ENCODE measurements at places on chromosomes 5 and 9. TPM values are rescaled to one million over a fixed set of nuclear protein-coding genes. Genes with fewer than 3 reads are reported as not detected.

DNA sequence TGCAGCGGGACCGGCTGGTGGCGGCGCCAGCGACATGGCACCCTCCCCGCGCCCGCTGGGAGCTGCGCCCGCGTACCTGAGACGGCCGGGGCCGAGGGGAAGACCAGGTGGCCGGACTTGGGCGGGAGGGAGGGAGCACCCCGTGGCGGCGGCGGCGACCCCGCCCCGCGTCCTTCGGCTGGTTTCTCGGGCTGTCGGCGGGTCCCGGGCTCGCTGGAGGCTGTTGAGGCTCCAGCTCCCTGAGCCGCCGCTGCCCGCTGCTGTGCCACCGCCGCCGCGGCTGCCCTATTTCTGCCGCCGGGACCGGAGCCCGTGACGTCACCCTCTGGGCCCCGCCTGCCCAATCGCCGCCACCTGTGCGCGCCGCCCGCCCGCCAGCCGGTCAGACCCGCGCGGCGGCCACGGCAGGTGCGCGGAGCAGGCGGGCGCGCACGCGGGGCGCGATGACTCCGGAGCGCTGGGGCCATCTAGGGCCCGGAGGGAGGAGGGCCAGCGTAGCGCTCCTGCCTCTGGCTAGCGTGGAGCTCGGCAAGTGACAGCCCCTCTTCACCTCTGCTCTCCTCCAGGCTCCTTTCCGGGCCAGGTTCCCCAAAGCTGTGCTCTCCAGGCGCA lies at the start of gene FSTL4:
TSS of gene FSTL4 (minus strand) at position 293 of the 612 bp plus-strand sequence.
- no peak for DNase-seq

DNA sequence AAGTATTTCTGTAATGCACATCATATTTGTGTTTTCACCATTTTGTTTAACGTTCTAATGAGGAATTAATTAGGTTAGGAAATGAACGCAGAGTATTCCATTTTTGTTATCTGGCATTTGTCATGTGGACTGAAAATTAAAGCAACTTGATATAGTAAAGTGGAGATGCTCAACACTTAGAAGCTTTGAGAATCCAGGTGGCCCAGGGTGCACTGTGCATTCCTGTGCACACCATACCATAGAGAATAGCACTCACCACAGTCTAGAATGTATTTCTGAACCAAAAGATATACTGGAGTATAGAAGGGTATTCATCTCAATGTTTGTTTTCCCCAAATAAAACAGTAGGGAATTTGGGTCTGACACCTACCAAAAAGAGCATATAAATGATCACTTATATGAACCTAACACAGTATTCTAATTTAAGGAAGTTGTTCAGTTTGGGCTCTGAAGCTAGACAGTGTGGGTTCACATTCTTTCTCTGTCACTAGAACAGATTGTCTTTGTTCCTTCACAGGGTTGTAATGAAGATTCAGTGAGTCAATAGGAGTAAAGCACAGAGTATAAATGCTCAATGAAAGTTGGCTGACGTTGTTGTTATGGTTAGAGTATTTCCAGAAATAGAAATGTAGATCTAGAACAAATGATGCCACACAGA lies 125.6 kb upstream of the DMRT1 start:
- DNase-seq = no peak

DNA sequence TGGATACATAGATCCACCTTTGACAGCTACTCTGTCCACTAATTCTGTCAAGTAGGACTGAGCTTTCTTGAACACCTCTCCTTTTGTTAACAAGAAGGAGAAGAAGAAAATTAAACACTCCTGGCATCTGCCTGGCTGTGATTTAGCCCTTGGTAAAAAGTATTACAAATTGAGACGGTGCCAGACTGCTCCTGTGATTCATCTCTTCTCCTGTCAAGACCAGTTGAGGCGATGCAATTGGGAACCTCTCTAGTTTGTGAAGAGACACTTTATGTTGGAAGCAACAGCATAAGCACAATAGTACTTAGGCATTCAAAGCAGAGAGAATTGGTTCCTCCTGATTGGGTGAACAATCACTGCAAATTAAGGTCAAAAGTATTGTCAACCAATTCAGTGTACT lies 72.7 kb downstream of the GHR start:
- DNase-seq = no peak

- no peak for DNase-seq
These were observed 25.9 kb downstream of the KIF2A start for GRCh38 chr5:62331921-62332320.

DNA sequence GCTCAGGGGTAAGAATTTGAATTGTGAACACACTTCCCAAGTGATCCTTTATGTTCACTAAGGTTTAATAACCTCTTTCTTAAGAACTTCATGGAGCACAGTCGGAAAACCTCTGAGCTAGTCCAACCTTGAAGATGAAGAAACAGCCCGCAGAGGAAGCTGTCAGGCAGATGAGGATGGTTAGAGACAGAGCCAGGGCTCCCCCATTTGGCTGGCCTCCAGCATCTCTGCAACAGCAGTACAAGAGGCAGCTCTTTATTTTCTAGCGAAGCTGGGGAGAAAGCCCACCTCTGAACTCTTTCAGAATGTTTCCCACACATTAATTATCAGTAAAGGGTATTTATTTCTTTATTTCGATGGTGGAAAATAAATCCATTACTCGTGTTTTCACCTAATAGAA lies 350.8 kb downstream of the DMRT2 start:
- DNase-seq = no peak

DNA sequence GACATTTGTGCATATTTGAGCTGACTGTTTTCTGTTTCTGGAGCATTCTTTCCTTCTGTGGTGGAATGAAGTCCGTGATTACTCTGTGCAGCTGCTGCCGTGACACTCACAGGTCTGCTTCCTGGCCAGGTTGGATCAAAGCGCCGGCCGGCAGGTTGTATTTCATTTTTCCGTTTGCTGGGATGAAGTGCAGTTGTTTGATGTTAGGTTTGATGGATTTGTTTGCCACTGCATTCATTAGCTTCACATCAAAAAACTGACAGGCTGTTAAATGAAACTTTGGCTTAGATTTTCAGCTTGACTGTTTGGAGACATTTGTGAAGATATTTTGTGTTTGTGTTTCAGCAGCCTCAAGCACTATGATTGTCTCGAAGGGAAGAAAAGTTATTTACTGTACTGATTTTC lies 140.1 kb downstream of the KDM4C start:
- no peak for DNase-seq

- DNase-seq = no peak
These were observed 133.0 kb downstream of the ZSWIM6 start for GRCh38 chr5:61465066-61465465.

DNA sequence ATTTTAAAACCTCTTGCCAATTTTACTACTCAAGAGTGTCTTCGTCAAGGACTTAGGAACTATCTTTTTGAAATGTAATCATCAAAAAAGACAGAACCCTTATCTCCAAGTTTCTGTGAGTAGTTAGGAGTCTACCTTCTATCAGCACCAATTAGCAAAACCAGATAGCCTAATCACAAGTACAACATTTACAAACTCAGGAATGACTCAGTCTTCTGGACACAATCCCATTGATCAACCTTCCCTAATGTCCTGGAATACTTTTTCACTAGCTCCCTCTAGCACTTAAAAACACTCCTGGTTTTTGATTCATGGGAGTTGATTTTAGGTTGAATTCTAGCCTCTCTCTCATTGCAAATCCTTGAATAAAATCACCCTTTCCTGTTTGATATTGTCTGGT lies 680.7 kb downstream of the PRR16 start:
- DNase-seq = no peak

GRCh38 chr5:160961761-160962160 lies 109.8 kb upstream of the ATP10B start:
- no peak for DNase-seq

- no peak for DNase-seq
These were observed 140.3 kb downstream of the LHFPL2 start for GRCh38 chr5:78508186-78508765.

DNA sequence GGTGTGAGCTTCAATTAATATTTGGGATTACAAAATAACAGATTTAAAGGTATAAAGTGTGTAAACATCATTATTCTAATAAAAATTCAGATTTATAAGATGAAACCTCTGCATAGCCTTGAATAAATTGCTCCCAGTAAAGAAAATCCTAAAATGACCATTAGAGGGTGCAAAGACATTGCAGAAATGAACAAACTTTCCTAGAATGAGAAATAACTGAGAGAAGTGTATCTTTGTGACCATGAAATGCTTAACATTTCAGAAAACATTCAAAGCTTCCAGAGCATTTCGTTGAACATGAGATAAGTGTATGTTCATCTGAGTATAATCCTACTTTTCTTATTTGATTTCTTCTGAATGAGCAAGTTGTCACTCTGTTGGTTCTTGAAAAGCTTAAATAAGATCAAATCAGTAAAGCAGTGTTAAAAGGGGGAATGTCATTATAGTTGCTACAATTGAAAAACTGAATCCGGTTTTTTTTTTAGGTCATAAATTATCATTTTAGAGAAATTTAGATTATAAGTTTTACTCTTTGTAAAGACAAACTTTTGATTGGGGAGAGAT lies 24.7 kb upstream of the NUDT12 start:
- DNase-seq = no peak

The FAM221B gene
- total RNA-seq = not detected

The TIMD4 gene
- total RNA-seq = 0.32 TPM

The OMD gene
- 18.9 TPM for total RNA-seq

The SLC27A6 gene
- total RNA-seq = 56.5 TPM

The HBEGF gene
- total RNA-seq = 6.6 TPM

The TLX3 gene
- not detected for total RNA-seq

The UNC13B gene
- 21.9 TPM for total RNA-seq

The LVRN gene
- 4.7 TPM for total RNA-seq

The RANBP17 gene
- 16.7 TPM for total RNA-seq

The SV2C gene
- 0.23 TPM for total RNA-seq

All from esophagus muscularis mucosa (tissue), 4 donors.